ENCODE measurements at places on chromosomes 1 and 21.

DNA sequence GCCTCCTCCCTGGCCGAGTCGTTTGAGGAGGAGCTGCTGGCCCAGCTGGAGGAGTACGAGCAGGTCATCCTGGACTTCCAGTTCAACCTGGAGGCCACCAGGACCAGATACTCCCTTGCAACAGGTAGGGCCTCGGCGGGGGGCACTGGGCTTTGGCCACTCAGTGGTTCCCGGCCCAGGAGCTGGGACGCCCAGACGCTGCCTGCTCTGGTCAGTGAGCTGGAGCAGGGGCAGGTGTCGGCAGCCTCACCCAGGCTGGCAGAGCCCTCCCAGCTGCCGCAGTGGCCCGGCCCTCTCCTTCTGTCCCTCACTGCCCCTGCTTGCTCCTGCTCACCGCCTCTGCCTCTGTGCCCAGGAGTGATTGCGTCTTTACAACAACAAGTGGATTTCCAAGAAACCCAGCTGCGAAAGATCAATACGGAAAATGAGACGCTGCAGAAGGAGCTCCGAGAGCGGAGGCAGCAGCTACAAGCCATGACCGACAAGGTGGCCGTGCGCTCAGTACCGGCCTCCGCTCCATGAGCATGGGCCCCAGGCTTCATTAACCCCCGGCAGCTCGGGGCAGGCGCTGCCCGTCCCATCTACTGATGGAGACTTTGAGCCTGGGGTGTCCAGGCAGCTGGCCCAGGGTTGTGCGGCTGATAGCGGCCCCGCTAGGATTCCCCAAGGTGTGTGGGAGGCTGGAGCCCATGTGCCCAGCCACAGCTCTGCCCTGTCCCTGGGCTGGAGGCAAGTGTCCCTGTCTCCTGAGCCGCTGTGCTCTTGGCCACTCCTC, 9.0 kb upstream of the SMIM1 start:
- no peak for DNase-seq

- no peak for DNase-seq
Observed at GRCh38 chr1:152347116-152347728, 12.6 kb downstream of the FLG2 start.

DNA sequence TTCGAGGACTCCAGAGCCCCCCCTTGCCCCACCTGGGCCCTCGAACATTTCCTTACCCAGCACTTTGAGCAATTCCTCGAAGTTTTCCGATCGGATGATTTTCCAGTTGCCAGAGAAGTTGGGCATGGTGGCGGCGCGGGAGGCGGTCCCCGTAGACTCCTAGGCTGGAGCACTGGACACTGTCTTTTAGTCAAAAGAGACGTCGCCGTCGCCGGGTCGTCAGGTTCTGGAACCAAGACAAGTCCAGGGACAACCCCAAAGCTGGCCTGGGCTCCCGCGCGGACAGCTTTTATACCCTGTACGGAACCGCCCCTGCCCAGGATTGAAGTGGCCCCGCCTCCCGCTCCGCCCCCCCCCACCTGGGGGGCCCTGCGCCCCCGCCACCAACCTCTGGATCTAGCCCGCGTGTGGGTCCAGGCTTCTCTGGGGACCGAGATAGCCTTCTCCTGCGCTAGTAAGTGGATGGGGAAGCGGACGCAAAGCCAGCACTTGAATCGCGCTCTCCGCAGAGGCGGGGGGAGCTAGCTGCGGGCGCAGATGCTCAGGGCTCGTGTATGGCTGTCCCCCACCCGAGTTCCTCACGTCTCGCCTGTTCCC, at the start of gene CRABP2:
TSS of gene CRABP2 (minus strand) at position 263 of the 597 bp plus-strand sequence. CDS start at position 126, 137 bp downstream.
- DNase-seq = no peak

- DNase-seq = no peak
Observed at GRCh38 chr1:93549811-93550210, 101.9 kb downstream of the FNBP1L start.

- DNase-seq = no peak
Observed at GRCh38 chr1:162701286-162701685, 69.0 kb downstream of the DDR2 start.

DNA sequence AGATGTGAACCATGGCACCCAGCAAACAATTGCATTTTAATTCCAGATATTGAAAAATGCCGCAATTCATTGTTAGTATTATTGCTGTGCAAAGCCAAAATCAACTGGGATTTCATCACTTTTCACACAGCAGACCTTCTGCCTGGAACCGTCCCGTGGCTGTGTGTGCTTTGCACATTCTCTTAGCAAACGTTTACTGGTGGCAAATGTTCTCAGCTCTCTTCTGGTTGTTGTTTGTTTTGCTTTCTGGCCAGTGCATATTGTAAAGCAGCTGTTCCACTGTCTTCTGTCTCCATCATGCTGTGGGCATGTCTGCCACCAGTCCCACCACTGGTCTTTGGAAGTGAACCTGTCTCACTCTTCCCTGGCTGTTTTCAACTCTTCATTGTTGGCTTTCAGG, 19.8 kb upstream of the TTLL10 start:
- no peak for DNase-seq

- no peak for DNase-seq
Observed at GRCh38 chr1:243483071-243483771, 227.4 kb downstream of the SDCCAG8 start.

GRCh38 chr1:90957497-90957896, 64.3 kb downstream of the ZNF644 start:
- no peak for DNase-seq

DNA sequence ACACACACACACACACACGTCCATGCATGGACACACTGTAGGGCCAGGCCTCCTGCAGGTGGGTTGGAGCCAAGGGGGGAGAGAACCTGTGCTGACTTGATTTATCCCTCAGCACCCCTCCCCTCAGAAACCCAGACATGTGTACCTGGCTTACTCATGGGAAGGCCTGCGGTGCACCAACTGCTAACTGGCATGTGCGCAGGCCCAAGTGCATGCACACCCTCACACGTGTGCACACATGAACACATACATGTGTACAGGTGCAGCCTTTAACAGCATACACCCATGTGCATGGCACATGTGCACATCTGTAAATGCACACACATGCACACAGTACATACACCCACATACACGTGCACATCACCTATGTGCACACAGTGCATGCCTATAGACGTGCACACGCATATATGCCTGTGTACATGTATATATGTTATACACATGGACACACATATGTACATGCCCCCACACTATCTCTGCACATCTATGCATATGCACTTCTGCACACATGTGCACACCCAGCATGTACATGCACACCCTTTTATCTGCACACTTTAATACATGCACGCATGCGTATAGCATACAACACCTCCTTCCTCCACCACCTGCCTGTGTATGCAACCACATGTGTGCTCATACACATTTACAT, 67.5 kb downstream of the TRIM11 start:
- no peak for DNase-seq

DNA sequence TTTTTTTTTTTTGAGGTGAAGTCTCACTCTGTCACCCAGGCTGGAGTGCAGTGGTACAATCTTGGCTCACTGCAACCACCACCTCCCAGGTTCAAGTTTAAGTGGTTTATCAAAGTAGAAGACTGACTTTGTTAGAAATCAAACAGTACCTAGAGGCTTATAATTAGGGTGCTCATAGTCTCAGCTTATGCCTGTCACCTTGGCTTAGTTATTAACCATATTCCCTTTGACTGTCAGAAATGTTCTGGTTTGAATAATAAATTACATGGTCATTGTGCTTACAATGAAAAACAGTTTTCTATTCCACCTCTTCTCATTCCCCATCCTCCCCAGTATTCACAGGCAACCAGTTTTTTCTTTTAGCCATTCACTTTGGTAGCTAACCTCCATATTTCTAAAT, 54.8 kb downstream of the CTTNBP2NL start:
- no peak for DNase-seq

DNA sequence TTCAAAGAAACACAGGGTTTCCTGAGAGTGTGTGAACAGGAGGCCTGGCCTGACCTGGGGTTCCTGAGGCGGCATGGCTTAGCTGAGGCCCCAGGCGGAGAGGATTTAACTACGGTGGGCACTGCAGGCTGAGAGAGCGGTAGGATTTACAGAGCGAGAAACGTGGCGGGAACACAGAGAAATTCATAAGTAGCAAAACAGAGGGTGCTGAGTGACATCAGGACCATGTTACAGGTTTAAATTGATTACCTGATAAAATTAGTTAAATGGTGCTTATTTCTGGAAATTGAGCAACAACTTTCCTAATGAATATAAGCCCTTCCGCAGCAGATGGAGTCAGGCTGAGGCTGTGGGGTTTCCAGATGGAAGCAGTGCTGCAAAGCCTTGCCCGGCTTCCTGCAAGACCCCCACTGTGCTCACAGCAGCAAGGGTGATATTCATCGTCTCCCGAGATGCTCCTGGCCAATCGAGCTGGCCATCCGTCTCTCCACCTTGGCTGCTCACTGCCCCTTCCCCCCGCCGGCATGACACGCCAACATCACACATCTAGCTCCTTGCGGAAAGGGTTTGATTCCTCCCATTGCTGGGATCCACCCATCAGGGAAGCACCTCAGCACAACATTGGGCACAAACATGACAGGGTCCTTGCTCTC, 69.4 kb upstream of the MORC3 start:
- no peak for DNase-seq

DNA sequence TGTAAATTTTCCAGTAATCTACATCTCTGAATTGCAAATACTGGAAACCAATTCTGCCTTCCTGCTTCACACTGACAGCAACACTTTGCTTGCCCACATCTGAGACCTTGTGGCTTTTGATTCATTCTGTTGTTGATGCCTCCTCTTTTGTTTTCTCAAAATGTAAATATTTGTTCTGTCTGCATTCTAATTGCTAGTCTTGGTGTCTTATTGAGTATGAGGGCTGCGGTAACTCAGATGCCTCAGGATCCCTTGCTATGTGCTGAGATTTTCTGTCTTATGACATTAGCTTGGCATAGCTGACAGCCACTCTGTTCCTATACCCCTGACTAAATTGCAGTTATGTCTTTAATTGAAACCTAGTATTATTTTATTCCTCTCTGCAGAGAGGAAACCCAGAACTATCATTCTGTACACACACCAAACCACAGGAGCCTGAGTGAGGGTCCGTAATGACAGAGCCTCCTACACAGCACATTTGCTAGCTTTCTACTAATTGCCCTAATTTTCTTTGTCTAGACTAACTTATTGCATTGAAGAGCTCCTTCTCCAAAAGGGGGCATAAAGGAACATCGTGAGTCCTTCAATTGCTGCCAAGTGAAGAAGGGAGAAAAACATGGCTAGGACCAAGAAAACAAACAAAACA, 72.1 kb downstream of the GREM2 start:
- no peak for DNase-seq

DNA sequence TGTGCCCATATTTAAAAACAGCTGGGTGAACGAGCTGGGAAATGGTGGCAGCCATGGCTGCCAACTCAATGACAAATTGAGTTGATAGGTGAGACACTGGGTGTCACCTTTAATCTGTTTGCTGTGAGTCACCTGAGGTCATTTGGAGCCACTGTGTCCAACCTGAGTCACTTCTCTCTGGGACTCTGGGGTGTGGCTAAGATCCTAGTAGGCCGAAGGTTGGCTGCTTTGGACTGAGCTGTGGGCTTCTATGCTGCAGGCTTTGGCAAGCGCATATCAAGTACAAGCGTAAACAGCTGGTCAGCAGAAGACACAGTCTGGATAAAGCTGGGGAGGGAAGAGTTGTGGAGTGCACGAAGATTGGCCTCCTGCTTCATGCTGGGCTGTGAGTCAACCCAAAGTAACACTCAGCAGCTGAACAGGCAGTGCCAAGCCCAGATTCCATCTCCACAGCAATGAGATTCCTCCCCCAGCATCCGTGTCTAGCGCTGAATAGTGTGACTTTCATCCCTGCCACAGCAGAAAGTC, 24.0 kb downstream of the TEX35 start:
- DNase-seq = no peak

DNA sequence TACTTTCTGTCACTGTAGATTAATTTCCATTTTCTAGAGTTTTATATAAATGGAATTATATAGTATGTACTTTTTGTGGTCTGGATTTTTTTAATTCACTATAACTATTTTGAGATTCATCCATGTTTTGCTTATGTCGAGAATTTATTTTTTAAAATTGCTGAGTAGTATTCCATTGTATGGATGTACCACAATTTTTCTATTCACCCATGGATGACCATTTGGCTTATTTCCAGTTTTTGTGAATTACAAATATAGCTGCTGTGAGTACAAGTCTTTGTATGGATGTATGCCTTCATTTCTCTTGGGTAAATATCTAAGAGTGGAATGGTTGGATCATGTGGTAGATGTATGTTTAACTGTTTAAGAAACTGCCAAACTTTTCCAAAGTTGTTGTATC, 3.7 kb upstream of the THEM4 start:
- no peak for DNase-seq

DNA sequence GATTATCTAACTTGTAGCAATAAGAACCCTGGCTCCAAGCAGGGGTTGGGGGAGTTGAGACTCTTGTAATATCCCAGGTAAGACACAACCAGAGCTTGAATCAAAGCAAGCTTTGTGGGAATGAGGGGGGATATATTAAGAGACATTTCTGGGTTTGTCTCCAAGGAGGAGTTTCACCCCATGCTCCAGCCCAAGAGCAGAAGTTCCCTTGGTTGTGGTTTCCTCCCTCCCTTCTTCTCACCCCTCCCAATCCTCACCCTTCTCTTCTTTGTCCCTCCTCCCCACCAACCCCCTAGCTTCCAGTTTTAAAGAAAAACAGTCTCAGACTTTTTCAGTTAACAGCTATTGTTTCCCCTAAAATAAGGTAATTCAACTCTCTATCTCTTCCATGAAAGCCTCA, 11.9 kb downstream of the TRAF3IP3 start:
- DNase-seq = no peak

GRCh38 chr1:214660190-214660589, 57.2 kb downstream of the CENPF start:
- no peak for DNase-seq

DNA sequence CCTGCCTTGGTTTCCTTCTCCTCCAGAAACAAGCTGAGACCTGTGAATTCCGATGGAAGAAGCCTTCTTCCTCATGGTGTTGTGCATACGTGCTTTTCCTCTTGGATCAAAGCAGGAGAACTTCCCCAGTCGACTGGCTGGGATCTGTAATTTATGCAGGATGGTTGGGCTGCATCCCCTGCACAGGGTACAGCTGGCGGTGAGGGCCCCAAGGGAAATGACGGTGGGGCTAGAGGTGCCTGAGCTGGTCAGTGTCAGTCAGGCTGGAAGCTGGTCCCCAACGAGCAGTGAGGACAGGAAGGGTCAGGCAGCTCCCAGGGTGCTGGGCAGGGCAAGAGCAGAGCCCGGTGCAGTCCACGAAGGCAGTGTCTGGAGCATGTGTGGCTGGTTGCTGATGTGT, 106.7 kb downstream of the CNIH3 start:
- no peak for DNase-seq

- DNase-seq = no peak
Observed at GRCh38 chr1:176531921-176532897, 69.2 kb downstream of the PAPPA2 start.
